NCI-H1105 (cell line): ENCODE measurements at places on chromosomes 3 and 15.

- DNase-seq: peak; percentile 69
Observed at GRCh38 chr3:185420762-185421161, 57.8 kb downstream of the MAP3K13 start.

DNA sequence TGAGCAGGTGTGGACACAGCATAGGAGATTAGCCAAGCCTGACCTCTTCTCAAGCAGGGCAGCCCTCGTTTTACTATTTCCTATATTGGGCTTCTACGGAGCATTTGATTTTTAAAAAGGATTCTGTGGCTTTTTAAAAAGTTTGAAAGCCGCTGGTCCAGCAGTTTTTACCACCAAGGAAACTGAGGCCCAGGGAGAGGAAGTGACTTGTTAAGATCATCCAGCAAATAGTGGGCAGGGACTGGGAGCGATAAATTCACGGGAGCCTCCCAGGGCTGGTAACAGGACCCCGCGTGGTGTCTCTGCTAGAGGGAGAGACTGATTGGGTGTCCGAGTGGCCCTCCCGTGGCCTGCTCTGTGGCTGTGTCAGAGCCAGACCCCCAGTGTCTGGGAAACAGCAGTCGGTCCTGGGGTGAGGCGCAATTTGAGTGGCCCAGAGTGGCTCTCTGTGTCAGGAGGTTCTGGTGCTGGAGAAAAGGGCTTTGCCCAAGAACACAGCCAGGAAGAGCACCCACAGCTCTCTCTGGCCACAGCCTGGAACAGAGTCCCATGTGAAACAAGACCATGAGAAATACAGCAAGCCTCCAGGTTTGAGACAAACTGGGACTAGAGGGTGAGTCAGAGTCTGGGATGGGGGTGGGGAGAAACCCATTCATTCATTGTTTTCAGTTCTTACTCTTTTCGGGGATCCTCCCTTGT is 4.2 kb downstream of the FURIN start:
- no peak for DNase-seq

GRCh38 chr3:98750276-98750919 is 12.7 kb upstream of the ST3GAL6 start:
- no peak for DNase-seq

- DNase-seq: no peak
Observed at GRCh38 chr3:172029425-172030098, 9.8 kb upstream of the FNDC3B start.

DNA sequence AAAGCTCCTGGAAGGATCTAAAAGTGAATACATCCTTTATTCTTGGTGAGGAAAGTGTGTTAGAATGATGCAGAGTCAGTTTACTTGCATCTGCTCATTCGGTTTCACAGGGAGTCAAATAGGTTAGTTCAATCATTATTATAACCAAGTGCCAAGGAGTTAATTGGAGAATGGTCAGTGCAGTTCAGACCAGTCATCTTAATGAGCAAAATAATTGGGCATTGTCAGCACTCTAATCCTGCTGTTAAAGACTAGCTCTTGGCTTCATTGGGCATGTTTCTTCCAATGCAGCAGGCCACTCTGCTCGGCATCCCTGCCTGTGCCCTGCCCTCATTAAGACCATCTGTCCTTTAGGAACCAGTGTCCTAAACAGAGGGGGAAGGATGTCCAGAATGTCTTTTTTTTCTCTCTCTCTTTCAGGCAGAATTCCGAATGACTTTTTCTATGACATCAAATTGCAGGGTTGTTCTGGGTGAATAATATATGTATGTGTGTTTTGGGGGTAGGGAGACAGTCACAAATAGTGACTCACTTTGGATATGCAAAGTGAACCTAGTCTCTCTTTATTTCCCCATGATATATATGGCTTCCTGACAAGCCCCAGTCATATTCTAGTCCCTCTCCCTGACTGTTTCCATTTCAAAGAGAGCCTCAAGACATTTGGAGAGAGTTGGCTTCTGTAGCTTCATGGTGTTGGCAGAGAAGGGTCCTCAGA is 205.4 kb upstream of the TRIM42 start:
- no peak for DNase-seq

GRCh38 chr3:45758871-45759270 is 37.5 kb downstream of the SLC6A20 start:
- no peak for DNase-seq

GRCh38 chr15:33852094-33852493 is 116.2 kb upstream of the CHRM5 start:
- no peak for DNase-seq

DNA sequence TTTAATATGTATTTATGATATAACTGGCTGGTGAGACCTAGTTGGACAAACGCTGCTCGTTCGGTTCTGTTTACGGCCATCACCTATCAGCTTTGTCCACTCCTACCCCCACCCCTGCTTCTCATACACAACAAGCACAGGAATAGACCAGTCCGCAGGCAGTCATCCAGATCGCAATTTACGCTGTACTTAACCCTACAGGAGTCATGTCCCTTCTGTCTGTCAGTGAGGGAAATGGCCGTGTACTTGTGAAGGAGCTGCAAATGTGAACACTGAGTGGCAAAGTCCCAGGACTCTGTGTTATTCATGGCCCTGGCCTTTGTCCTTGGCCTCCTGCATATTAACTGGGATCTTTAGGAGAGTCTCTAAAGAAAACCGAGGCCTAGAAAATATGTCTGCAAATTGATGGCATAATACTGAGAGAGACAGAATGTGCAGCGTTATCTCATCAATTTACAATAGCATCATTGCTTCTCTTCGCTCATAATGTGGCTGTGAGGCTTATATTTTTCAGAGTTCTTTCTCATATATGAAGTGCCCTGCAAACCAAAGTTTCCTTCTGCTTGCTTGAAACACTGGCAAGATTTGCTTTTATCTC is 7.2 kb upstream of the ABHD10 start:
- no peak for DNase-seq

- DNase-seq: no peak
Observed at GRCh38 chr3:134381076-134381475, 6.8 kb upstream of the AMOTL2 start.

GRCh38 chr3:121493431-121493830 is 52.4 kb downstream of the POLQ start:
- no peak for DNase-seq

DNA sequence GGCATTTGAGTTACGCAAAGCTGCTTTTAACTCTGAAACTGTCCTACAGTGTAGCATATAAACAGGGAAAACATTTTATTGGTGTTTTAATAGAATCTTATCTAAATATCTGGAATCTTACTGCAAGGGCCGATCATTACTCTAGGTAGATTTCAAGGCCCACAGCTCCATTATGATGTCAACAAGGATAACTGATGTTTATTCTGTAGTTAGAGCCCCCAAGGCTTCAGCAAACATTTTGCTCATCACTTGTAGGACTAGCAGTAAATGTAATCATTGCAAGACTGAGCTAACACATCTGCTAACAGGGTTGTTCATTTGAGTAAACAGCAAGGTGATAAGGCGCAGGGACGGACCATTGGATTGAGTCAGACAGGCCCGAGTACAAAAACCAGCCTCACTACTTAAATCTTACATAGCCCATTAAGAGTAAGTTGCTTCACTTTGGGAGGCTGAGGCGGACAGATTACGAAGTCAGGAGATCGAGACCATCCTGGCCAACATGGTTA is 332.5 kb upstream of the TPRG1 start:
- DNase-seq: no peak

- no peak for DNase-seq
Observed at GRCh38 chr3:14366248-14366647, 36.2 kb upstream of the SLC6A6 start.

DNA sequence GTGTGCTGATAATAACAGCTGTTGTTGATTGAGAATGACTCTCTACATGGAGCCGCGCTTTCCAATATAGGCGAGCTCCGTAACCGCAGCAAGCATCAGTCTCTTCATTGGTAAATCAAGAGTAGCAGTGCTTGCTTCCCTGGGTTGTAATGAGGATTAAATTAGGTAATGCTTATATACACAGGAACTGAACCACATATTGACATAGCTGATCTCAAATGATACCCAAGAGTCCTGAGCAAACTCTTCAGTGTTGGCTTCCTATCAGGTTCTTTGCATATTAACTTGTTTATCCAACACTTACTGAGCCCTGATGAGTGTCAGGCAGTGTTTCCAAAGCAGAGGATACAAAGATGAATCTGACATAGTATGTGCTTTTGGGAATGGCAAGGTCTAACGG is 46.4 kb upstream of the SLCO3A1 start:
- DNase-seq: no peak

DNA sequence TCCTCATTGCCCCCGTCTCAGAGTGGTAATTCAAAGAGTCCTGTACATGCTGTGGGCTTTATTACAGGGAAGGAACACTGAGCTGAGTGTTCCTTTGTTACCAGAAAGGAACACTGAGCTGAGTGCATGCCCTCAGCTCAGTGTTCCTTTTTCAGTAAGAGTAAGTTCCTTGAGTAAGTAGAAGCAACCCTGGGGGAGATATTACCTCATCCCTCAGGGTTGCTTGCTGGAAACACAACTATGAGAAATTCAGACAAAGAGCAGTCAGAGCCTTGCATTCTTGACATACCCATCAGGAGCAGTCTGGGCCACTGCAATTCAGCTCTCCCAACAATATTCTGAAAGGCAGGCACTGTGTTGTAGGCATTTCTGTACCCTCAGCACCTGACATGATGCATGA is 17.0 kb downstream of the CHRM5 start:
- DNase-seq: no peak

- DNase-seq: no peak
Observed at GRCh38 chr3:197398286-197398878, 100.0 kb upstream of the DLG1 start.

- no peak for DNase-seq
Observed at GRCh38 chr3:132119531-132119930, 84.7 kb upstream of the CPNE4 start.

DNA sequence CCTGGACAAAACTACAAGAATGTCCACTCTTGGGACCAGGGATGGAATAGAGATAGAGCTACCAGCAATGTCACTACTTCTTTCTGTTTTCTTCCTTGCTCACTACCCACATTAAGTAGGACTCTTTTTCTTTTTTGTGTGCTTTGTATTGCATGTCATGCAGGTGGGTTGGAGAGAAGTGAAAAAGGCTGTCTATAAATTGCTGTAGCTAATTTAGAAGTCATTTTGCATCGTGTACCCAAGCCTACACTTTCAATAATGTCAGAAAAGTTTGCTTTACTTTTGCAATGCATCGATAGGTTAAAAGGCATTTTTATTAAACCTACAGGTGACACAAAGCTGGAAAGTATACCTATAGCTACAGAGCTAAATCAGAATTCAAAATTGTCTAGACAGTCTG is 58.9 kb downstream of the GTF2E1 start:
- DNase-seq: no peak

- no peak for DNase-seq
Observed at GRCh38 chr15:92833106-92833433, 67.1 kb upstream of the CHD2 start.

DNA sequence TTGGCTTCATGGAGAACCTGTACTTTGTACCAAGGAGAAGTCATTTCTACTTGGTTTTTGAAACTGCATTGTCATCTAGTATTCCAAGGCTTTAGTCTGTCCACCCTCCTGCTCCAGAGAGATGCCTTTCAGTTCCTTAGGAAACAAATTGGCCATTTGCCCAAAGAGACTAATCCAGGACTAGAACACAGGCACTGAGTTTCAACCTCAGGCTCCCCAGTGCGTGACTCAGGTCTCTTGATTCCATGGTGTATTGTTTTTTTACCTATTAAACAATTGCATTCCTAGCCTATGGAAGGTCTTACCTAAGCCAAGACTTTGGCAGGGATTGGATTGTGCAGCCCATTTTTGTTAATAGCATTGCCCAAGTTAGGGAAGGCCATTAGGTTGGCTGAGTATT is 214.8 kb upstream of the CTDSPL start:
- no peak for DNase-seq

- DNase-seq: no peak
Observed at GRCh38 chr3:20336572-20336971, 150.6 kb upstream of the SGO1 start.

DNA sequence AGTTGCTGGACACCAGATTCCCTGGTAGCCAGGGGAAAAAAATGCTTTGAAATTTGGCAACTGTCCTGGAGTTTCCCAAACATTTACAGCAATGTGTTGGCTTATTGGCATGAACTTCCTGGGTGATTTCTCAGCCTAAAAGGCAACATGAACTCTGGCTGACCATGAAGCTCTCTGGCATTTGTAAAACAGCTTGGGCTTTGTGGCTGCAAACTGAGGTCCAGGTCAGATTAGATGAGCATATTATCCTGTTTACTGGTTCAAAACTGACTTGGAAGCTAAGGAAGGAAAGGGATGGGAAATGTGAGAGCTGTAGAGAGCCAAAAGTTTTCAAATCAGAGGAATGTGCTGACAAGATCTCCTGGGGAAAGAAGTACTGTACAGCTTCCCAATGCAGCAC is 139.0 kb downstream of the P3H2 start:
- no peak for DNase-seq

- DNase-seq: no peak
Observed at GRCh38 chr3:2036076-2036475, 62.6 kb upstream of the CNTN4 start.

- no peak for DNase-seq
Observed at GRCh38 chr3:138449490-138449889, 15.1 kb downstream of the ESYT3 start.

GRCh38 chr15:80264031-80264430 is 12.0 kb upstream of the CTXND1 start:
- DNase-seq: no peak

- DNase-seq: no peak
Observed at GRCh38 chr3:172074032-172074431, 34.7 kb downstream of the FNDC3B start.

GRCh38 chr3:194225988-194226663 is 90.2 kb downstream of the HES1 start:
- DNase-seq: no peak

GRCh38 chr3:58041826-58042324 is 33.7 kb downstream of the FLNB start:
- DNase-seq: no peak

DNA sequence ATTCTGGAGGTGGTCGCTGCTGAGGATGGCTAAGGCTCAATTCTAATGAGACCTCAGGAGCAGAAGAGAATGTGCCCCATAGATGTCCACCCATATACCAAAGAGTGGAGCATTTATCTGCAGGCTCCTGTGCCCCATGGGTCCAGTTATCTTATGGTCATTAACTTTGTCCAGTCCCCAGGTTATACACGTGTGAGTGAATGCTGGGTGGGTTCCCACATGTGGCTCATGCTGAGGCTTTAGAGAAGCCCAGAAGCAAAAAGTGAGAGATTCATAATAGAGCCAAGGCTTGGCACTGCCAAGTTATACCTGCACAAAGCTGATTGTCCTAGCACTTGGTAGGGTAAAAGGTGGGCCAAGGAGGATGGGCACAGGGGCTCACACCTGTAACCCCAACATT is 30.0 kb upstream of the MINAR1 start:
- no peak for DNase-seq

- no peak for DNase-seq
Observed at GRCh38 chr3:165830746-165831145, 6.5 kb downstream of the BCHE start.

GRCh38 chr3:189580190-189580589 is 51.0 kb upstream of the TP63 start:
- DNase-seq: no peak

- DNase-seq: no peak
Observed at GRCh38 chr3:51044982-51045381, 340.1 kb upstream of the MANF start.
